Calu3 (cell line): ENCODE measurements at places on chromosomes 11 and 22.

GRCh38 chr11:59417023-59417422 lies 9.2 kb downstream of the OR5A2 start:
- DNase-seq: no peak

DNA sequence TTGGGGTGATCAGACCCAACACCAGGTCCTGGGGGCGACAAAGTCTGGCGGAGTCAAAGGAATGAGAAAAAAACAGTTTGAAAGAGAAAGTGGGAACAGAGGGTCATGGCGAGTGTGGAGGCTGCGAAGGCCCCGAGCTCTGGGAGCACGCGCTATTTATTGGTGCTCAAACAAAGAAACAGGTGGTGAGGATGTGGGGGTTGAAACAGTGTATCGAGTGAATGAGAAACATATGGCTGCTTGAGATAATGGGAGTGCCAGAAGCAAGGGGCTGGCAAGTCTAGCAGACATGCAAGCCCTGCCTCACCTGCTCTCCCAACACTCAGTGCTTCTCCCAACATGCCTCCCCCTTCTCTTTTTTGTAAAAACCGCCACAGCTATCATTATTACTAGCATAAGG lies 7.8 kb upstream of the DUSP18 start:
- no peak for DNase-seq

DNA sequence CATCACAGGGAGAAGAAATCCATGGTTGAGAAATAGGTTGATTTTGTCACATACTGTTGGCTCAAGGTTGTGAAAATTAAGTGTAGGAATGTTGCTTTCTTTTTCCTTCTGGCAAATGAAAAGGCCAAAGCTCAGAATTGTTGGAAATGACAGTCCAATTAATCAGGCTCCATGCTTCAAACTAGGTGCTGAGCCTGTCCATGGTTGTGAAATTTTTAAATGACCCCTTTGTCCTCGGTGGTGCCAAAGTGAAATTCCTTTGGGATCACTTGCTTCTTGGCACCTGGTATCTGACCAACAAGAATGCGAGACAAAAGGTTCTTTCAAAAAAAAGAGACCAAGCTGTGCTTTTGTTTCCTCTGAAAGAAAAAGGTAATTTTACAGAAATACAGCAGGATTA lies 451.9 kb downstream of the ETS1 start:
- peak; percentile 33 for DNase-seq

DNA sequence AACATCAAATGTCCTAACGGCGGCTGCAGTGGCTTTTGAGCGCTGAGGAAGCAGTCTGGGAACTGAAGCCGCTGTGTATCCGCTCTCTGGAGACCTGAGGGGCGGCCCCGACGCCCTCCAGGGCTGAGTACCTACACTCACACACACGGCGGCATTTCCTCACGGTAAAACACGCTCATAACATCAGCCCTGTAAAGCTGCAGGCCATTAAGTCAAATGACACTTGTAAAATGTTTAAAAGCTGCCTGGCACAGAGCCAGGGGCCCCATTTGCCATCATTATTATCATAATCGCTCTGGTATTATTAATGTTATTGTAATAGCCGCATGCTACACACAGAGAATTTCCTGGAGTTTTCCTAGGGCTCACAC lies 5.1 kb downstream of the CARS1 start:
- no peak for DNase-seq

DNA sequence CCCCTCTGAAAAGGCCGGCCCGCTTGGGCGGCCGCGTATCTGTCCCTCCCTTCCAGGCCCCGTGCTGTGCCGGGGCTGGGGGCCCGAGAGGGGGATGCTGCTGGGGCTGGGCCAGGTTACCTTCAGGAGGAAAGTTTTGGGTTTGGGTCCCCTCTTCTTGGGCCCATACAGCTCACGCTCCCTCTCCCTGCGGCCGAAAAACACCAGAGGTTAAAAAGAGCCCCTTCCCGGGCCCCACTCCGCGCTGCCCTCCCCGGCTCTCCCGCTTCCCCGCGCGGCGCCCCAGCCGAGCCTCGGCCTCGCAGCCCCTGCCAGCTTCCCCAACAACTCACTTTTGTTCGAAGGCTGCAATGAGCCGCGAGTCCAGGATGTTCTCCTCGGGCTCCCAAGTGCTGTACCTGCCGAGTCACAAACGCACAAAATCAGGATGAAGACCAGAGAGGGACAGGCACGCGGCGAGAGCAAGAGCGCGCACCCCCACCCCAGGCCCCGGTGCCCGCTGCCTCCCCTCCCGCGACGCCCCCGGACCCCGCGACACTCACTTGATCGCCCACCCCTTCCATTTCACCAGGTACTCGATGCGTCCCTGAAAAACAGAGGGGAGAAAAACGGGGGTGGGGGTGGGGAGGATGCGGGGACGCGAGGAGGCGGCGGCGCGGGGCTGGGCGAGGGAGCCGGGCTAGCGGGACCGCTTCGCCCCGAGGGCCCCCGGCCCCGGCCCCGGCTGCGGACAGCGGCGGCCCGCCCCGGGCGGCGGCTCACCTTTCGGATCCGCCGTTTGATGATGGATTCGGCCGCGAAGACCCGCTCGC lies 450 bp downstream of the CBX6 start:
- DNase-seq: no peak

GRCh38 chr11:32586576-32587190 lies 3.1 kb downstream of the EIF3M start:
- DNase-seq: peak; percentile 24

- no peak for DNase-seq
These were observed 49.8 kb upstream of the BMAL1 start for GRCh38 chr11:13227676-13228255.

GRCh38 chr11:97269527-97269926 lies 879.7 kb downstream of the JRKL start:
- DNase-seq: no peak

DNA sequence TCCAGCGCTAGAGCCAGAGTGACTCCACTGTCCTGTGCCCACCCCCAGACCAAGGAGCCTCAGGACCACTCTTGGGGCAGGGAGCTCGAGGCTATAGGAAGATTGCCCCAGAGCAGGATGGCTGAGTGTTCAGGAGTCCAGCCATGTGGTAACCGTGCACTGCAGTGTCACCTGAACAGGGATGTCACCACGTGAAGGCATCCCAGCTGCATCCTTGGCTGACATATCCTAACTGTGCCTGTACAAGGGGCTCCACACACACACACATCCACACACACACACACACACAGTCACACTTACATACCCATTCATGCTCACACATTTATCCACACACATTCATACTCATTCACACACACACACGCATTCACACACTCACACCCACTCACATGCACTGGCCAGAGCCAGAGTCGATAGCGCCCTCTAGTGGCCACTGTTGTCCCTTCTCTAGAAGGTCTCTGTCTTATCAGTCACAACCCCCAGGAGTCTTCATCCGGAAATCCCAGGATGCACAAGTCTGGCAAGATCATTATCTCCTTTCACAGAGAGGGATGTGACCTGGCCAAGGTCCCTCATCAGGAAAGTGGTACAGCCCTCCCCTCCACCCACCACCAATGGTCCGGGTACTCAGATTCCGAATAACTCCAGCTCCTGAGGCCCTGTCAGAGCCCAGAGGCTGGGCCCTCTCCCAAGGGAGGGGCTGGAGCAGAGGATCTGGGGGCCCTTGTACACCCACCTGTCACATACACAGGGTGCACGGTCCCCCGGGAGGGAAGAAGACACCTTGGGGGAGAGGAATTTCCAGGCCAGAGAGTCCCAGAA lies 55.1 kb downstream of the IGLL5 start:
- DNase-seq: peak; percentile 63

- DNase-seq: peak; percentile 90
These were observed at the start of gene APOBEC3B for GRCh38 chr22:38981992-38982927. APOBEC3B (plus strand) TSS chr22:38982347; CDS start chr22:38982454, 107 bp downstream.

DNA sequence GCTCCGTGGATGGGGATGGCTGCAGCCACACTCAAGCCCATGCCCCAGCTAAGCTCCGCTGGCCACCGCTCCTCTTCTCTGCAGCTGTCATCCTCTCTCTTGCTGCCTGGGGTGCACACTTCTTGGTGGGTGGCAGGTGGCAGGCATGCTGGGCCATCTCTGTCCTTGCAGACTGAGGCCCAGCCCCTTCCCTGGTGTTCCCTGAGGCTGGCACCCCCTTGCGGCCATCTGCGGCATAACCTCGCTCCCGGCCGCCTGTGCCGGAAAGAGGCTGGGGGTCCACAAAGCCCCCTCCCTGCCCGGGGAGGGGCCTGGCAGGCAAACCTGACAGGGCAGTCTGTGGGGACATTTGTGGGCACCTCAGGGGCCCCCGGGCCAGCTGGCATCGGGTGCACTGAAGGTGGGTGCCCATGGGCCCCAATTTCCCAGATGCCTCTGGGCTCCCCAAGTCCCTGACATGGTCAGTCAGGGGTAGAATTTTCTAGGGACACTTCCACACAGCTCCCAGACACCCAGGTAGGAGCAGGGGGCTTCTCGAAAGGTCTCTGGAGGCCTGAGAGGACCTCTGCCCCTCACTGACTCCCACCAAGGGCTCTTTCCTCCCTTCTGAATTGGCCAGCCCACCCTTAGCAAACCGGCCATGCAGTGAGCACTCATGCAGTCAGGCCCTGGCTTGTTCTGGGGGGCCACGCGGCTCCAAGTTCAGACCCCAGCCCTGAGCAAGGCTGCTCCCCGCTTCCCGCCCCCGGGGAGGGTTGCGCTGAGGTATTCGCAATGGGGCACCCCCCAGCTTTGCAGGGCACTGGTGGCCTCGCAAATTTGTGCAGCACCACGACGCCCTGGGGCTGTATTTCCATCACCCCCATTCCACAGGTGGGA lies 23.5 kb upstream of the TH start:
- DNase-seq: peak; percentile 70

- DNase-seq: peak; percentile 87
These were observed 1.5 kb downstream of the CASTOR1 start for GRCh38 chr22:30287648-30288418.

- DNase-seq: no peak
These were observed 68.0 kb downstream of the RSF1 start for GRCh38 chr11:77752516-77752915.

GRCh38 chr11:104704888-104705287 lies 193.4 kb downstream of the CASP12 start:
- DNase-seq: no peak

DNA sequence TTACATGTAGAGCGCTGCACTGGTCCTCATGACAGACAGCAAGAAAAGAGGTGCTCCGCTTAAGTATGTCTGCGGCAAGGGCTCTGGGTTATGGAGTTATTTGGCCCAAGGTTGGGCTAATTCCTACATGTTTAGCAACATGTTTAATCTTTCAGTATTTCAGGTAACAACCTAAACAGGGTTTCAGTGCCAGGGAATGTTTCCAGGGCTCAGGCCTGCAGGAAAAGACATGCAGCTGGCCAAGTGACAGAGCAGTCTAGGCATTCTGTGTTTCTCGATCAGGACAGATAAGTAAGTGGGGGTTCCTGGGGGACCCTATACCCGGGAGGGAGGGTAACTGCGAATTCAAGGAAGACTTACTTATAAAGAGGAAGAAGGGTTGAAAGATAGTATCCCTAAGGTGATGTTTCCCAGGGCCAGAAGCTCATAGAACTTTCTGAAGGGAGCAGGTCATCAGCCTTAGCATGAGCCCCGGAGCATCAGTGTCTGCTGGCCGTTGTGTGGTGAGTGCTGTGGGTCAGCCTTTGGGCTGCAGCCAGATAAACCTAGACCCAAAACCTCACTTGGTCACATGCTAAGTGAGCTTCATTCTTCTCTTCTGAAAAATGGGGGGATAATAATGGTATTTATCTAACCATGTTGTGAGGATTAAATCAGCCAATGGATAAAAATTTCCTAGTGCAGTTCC lies 18.4 kb downstream of the KCNJ5 start:
- no peak for DNase-seq

DNA sequence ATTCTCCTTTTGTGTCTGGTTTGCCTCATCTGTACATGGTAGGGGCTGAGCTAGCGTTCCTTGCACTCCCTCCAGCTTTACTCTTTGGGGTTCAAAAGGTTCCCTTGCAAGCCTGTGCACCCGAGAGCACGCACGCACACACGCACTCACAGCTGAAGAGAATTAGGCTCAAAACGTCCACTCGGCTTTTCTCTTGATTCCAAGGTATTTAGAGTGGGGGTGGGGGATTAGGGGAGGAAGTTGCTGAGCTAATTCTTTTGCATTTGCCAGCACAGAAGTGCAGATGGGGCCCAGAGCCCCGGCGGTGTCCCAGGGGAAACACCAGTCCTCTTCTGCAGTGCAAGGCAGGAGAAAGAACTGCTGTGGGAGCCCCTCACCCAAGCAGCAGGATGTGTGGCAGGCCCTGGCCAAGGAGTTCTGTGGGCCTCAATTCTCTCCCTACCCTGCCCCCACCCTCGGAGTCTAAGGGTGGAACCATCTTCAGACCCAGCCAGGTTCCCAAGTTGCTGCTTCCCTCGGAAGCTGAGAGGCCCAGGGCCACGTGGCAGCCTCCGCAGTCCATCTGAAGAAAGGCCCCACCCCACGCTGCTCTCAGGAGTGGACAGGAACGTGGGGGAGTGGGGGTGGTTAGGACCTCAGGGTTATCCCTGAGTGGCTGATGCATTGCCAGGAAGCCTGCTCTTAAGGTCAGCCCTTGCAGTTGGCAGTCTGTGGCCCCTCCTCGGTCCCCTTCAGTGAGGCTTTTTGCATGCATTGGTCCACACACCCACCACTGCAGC lies 3.8 kb upstream of the KCNQ1OT1 start:
- no peak for DNase-seq
